Suppressor macrophage (primary cell): ENCODE measurements at places on chromosomes 16 and 17.

GRCh38 chr16:8674413-8675022 lies at the start of gene ABAT:
ABAT (plus strand) TSS chr16:8674617; CDS start chr16:8735740, 61,123 bp downstream.
- DNase-seq: peak; percentile 87

DNA sequence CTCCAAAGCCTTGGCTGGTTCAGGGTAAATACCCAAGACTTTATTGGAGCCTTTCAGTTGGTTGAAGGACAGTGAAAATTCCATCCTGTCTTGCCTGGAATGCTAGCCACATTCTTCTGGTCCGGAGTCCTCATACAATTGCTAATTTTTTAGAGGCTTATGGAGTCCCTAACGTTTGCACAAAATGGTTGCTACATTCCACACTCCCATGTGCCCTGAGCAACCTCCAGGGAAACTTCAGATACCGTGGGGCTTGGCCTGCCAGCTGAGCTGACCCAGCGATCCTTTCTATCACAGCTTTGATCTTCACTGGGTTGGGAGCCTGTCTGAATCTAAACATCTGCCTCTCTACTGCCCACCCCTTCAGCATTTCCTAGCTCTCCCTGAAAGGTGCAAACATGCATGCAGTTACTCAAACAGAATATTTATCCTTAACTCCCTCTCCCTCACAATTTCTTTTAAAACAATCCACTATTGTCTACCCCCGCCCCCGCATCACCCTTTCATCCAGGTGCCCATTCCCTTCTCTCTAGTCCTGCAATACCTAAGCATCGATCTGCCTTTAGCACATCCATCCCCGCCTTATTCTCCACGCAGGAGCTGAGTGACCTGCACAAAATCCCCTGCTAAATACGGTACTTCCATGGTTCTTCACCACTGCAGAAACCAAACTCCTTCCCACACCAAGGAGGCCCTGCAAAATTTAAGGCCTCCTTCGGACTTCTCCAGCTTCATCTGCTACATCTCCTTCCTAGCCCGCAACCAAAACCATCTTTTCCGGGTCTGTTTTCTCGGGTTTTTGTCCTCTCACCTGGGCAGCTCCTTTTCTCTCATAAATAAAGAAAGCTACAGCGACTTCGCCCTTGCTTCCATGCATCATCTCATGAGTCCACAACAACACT lies 810 bp upstream of the GAN start:
- no peak for DNase-seq

- DNase-seq: no peak
Measured at GRCh38 chr17:38415250-38416194, 12.7 kb upstream of the ARHGAP23 start.

- DNase-seq: no peak
Measured at GRCh38 chr17:74691151-74691550, 21.6 kb downstream of the CD300LF start.

GRCh38 chr17:74280093-74280513 lies 6.1 kb downstream of the DNAI2 start:
- DNase-seq: peak; percentile 85

GRCh38 chr16:11224894-11225676 lies 30.9 kb downstream of the SOCS1 start:
- peak; percentile 40 for DNase-seq
